ENCODE measurements at places on chromosomes 7 and 10. TPM values are rescaled to one million over a fixed set of nuclear protein-coding genes. Genes with fewer than 3 reads are reported as not detected.

DNA sequence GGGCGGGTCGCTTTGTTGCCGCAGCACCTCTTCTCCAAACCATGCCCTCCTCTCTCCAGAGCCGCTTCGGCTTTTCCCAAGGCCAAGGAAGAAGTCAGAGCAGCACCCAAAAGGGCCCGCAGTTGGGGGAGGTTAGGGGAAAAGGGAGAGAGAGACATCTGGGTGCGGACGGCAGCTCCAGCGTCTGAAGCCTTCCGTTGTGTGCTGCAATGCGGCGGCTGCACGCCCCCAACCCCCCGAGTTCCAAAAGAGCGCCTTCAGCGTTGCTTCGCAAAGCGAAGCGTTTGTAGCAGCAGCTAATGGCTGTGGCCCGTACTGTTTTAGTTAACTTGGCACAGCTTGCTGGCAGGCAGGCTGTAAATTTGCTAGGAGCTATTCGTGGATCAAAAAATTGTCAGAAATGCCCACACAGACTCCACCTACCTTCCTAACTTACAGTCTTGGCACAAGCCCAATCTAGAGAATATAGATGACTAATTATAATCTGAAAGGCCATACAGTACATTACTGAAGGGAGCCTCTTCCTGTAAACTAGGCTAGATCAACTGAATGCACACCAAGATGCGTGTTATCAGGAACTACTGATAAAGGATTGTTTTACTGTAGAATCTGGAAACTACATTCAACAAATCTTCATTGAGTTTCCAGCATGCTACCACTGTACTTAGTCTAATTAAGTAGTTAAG, 1.1 kb upstream of the KBTBD2 start:
- peak; percentile 44 for DNase-seq

- DNase-seq, result no peak
Measured at GRCh38 chr7:129797214-129797789, 155.5 kb downstream of the UBE2H start.

GRCh38 chr7:131425992-131426391, 98.3 kb downstream of the MKLN1 start:
- DNase-seq, result no peak

GRCh38 chr7:21185653-21186265, 242.1 kb upstream of the SP4 start:
- no peak for DNase-seq

- DNase-seq, result no peak
Measured at GRCh38 chr7:5557920-5558401, 134.3 kb upstream of the TNRC18 start.

GRCh38 chr7:157609932-157610640, 273.3 kb downstream of the DNAJB6 start:
- DNase-seq, result no peak

DNA sequence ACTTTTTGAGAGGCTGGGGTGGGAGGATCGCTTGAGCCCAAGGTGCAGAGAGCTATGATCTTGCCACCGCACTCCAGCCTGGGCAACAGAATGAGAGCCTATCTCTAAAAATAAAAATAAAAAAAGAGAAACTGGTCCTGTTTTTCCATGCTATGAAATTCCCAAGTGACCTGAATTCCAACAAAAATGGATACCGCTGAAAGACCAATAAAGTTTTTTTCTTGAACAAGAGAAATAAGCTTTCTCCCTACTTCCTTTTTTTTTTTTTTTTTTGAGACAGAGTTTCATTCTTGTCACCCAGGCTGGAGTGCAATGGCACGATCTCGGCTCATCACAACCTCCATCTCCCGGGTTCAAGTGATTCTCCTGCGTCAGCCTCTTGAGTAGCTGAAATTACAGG, 12.5 kb upstream of the SEPHS1 start:
- DNase-seq, result no peak

- DNase-seq, result no peak
Measured at GRCh38 chr10:612696-613095, 76.8 kb downstream of the DIP2C start.

- DNase-seq, result peak; percentile 39
Measured at GRCh38 chr7:73623798-73624668, at the start of gene MLXIPL. Gene MLXIPL (minus strand): TSS chr7:73624522. CDS start chr7:73624492, 30 bp downstream.

GRCh38 chr7:47304727-47305719, 276.9 kb downstream of the TNS3 start:
- no peak for DNase-seq

- peak; percentile 69 for DNase-seq
Measured at GRCh38 chr10:17029581-17030271, 99.9 kb downstream of the CUBN start.

GRCh38 chr7:40595832-40596231, 461.0 kb downstream of the SUGCT start:
- no peak for DNase-seq

DNA sequence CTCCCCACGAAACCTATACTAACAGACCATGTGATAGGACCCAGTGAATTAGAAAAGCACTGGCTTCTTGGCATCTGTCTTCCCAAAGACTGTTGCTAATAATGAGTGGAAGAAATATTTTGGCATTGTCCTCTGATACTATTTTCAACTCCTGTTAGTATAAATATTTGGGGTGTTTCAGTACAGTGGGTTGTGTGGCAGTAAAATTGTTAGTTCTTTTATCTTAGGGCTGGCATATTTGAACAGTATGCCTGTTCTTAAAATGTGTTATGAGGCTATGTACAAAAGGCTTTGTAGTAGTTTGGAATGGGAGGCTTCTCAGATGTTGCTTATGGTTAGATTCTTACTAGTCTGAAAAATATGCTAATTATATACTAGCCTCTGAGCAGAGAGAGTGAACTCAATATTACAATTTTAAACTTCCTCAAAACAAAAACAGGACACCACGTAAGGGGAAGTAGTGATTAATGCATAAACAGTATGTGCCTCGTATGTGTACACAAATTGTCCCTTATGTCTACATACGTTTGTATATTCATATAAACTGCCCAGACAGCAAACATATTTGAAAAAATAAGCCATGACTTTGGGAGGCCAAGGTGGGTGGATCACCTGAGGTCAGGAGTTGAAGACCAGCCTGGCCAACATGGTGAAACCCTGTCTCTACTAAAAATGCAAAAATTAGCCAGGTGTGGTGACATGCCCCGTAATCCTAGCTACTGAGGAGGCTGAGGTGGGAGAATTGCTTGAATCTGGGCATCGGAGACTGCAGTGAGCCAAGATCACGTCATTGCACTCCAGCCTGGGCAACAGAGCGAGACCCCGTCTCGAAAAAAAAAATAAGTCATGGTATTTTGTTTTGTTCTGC, 115.4 kb downstream of the ARID5B start:
- DNase-seq, result no peak

DNA sequence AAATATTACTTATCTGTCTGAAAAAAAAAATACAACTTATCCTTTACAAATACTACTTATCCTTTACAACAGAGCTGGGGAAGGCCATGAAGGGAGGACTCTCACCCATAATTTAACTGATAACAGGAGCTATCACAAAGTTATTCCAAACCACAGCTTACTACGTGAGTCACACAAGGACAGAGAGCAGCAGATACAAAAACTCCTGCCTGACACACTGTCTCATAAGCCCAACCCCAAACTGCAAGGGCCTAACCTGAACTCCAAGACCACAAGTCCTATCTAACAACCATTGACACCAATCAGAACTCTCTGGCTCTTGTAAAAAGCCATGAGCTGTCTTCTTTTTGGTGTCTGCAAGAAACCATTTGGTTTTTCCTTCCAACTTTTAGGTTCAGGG, 28.5 kb upstream of the CXCL12 start:
- no peak for DNase-seq

GRCh38 chr10:133126431-133127290, 33.4 kb upstream of the KNDC1 start:
- DNase-seq, result no peak

- no peak for DNase-seq
Measured at GRCh38 chr7:31476073-31476745, 37.7 kb upstream of the ITPRID1 start.

DNA sequence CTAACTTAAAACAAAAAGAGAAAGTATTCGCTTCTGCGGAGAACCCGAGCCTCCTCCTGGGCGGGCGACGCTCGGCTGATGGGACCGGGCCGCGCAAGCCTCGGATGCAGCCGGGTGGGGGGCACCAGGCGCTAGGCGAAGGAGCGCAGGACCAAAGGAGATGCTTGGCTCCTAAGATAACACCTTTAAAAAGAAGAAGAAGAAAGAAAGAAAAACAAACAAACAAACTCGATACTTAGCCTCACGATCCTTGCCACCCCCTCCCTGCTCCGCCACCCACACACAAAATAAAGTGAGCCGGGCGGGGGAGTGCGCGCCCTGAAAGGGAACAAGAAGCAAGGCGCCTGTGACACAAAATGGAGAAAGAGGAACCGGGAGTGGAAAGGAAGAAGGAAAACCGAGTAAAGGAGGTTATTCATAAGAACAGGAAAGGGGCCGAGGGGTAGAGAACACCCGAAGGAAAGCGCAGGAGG, 34.0 kb upstream of the EBLN1 start:
- peak; percentile 42 for DNase-seq

- DNase-seq, result no peak
Measured at GRCh38 chr10:43674553-43675210, 26.0 kb upstream of the ZNF32 start.

GRCh38 chr7:23343806-23344475, 44.8 kb downstream of the MALSU1 start:
- no peak for DNase-seq

GRCh38 chr7:6268907-6269306, 3.5 kb downstream of the CYTH3 start:
- no peak for DNase-seq

- DNase-seq, result no peak
Measured at GRCh38 chr7:100863406-100863950, 3.7 kb upstream of the TRIP6 start.

- DNase-seq, result no peak
Measured at GRCh38 chr10:101293007-101293723, 60.8 kb upstream of the BTRC start.

- DNase-seq, result no peak
Measured at GRCh38 chr10:99595770-99596465, 24.3 kb downstream of the SLC25A28 start.

DNA sequence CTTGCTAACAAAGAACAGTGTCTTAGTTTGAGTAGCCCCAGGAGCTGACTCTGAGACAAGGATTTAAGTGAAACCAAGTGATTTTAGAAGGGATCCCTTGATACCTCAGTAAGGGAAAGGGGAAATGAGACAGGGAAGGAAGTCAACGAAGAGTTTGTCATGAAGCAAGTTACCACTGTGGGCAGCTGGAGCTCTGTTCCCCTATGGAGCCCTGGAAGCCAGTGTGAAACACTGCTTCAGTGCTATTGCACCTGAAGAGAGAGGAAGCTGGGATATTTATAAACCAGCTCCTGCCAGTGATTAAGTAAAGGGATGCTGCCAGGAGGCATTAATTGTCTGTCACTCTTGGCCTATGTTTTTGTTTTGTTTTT, 58.9 kb upstream of the WAPL start:
- no peak for DNase-seq

- DNase-seq, result no peak
Measured at GRCh38 chr7:151631570-151631952, 111.9 kb upstream of the RHEB start.

- no peak for DNase-seq
Measured at GRCh38 chr10:70328967-70329366, 45.2 kb upstream of the NPFFR1 start.

GRCh38 chr7:107643938-107644308, 16.7 kb upstream of the SLC26A4 start:
- no peak for DNase-seq

DNA sequence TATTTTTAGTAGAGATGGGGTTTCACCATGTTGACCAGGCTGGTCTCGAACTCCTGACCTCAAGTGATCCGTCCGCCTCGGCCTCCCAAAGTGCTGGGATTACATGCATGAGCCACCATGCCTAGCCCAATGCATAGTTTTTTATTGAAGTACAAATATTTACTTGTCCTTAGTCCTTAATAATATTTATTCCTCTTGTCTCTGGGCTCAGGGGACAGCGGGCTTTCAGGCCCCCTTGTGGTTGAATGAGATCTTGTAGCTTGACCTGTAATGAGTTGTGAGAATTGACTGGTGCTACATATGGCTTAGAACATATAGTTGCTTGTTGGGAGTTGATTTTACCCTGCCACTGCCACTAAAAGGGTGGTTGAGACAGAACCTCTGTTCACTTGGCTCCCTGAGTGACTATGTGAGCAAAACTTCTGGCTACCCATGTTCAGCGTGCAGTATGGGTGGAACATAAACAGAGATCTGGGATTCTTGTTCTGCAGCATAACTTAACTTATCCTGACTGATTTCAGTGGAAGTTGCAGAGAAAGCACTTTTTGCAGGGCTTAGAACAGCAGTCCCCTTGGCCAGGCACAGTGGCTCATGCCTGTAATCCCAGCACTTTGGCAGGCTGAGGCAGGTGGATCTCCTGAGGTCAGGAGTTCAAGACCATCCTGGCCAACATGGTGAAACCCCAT, 14.9 kb downstream of the CCL26 start:
- no peak for DNase-seq

- no peak for DNase-seq
Measured at GRCh38 chr7:89049043-89049442, 253.5 kb upstream of the TEX47 start.

- no peak for DNase-seq
Measured at GRCh38 chr10:129386415-129387257, 80.4 kb upstream of the MGMT start.

- no peak for DNase-seq
Measured at GRCh38 chr10:10956681-10957542, 60.8 kb upstream of the CELF2 start.

DNA sequence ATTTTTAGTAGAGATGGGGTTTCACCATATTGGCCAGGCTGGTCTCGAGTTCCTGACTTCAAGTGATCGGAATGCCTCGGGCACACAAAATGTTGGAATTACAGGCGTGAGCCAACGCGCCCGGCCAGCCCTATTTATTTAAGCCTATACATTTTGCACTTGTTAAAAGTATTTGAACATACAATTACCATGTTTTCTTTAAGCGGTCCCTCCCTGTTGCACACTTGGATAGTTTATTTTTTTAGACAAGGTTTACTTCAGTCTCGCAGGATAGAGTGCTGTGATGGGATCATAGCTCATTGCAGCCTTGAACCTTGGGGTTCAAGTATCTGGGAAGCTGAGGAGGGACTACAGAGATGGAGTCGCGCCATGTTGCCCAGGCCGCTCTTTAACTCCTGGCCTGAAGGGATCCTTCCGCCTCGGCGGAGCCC, 35.7 kb upstream of the SRRM3 start:
- no peak for DNase-seq

The ADCY1 gene
- 0.79 TPM for total RNA-seq

The CCDC146 gene
- 1.2 TPM for total RNA-seq

The H2BK1 gene
- total RNA-seq, result not detected

The XPNPEP1 gene
- total RNA-seq, result 50.2 TPM

The TAS2R5 gene
- total RNA-seq, result 1.3 TPM

The MYPN gene
- not detected for total RNA-seq

The VENTX gene
- total RNA-seq, result not detected

The PCGF5 gene
- 57.0 TPM for total RNA-seq

The C10orf105 gene
- 0.11 TPM for total RNA-seq

The NPVF gene
- total RNA-seq, result not detected

The SEC31B gene
- 15.8 TPM for total RNA-seq

The RBP3 gene
- total RNA-seq, result not detected

The C10orf90 gene
- not detected for total RNA-seq

The SNX8 gene
- total RNA-seq, result 40.3 TPM

The PRRT4 gene
- total RNA-seq, result 0.35 TPM

The ABCB4 gene
- 0.44 TPM for total RNA-seq

The TRIM4 gene
- total RNA-seq, result 31.0 TPM

The SPDYE8 gene
- total RNA-seq, result not detected

The RNLS gene
- total RNA-seq, result 4.6 TPM

The TBX20 gene
- total RNA-seq, result not detected
